ENCODE measurements at places on chromosomes 13 and 19. TPM values are rescaled to one million over a fixed set of nuclear protein-coding genes. Genes with fewer than 3 reads are reported as not detected.

The EPN1 gene
- 174 TPM for polyA plus RNA-seq

The SRRM5 gene
- polyA plus RNA-seq = not detected

The ATXN8OS gene
- polyA plus RNA-seq = not detected

The SIGLEC11 gene
- 0.12 TPM for polyA plus RNA-seq

The TNFAIP8L1 gene
- 38.6 TPM for polyA plus RNA-seq

The LGALS14 gene
- not detected for polyA plus RNA-seq

The SSC5D gene
- polyA plus RNA-seq = 2.6 TPM

The CYP2F1 gene
- not detected for polyA plus RNA-seq

The ATP5F1D gene
- 365 TPM for polyA plus RNA-seq

The ZNF546 gene
- 0.29 TPM for polyA plus RNA-seq

The ZNF569 gene
- 1.3 TPM for polyA plus RNA-seq

The MED16 gene
- 95.1 TPM for polyA plus RNA-seq

The TSC22D1 gene
- polyA plus RNA-seq = 120 TPM

The PTPRH gene
- polyA plus RNA-seq = 4.5 TPM

The FLT3 gene
- polyA plus RNA-seq = not detected

The MYO9B gene
- polyA plus RNA-seq = 41.2 TPM

The EID2B gene
- 5.3 TPM for polyA plus RNA-seq

The NLRP7 gene
- polyA plus RNA-seq = not detected

The HSH2D gene
- polyA plus RNA-seq = 0.17 TPM
